Stimulated activated CD4-positive, alpha-beta T cell treated with anti-CD3 and anti-CD28 coated beads, Interleukin-1b, Interleukin-23, amount 100 ng/mL, for 1 hour (primary cell): ENCODE measurements at places on chromosomes 12 and 14.
A peak's percentile ranks its signal among the peaks of the same experiment; 100 is the strongest.

GRCh38 chr12:54988402-54989054 lies 4.0 kb upstream of the TESPA1 start:
- no peak for DNase-seq

GRCh38 chr12:64900540-64900939 lies 76.1 kb downstream of the TBC1D30 start:
- no peak for DNase-seq

DNA sequence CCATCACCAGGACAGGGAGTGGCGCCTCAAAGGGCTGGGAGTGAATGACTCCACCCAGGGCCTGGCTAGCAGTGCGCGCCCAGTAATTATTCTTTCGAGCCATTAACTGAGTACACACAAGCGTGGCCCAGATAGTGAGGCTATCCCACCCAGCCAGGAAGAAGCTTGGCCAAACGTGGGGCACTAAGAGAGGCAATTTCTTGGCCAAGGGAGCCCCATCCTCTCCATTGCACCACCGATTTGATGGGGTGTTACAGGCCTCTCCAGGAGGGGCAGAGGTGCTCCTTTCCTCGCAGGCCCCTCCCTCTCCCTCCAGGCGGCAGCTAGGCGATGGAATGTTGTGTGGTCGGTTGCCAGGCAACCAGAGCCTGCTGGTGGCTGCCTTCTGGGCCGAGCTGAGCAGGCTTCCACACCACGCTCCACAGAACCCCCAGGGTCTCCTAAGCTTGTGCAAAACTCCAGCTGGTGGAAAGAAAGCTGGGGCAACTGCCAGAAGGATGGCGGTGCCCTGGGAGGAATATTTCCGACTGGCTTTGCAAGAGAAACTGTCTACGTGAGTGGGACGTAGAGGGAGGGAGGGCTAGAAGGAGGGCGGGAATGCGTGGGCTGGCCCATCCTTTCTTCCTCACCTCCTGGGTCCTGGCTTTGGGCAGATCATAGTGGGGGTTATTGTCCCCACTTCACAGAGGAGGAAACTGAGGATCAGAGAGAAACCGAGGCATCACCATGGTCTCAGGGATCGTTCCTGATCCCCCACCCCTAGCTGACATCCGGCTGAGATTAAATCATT lies at the start of gene CFAP73:
TSS of gene CFAP73 (plus strand) at position 364 of the 790 bp plus-strand sequence. CDS start at position 498, 134 bp downstream.
- no peak for DNase-seq

DNA sequence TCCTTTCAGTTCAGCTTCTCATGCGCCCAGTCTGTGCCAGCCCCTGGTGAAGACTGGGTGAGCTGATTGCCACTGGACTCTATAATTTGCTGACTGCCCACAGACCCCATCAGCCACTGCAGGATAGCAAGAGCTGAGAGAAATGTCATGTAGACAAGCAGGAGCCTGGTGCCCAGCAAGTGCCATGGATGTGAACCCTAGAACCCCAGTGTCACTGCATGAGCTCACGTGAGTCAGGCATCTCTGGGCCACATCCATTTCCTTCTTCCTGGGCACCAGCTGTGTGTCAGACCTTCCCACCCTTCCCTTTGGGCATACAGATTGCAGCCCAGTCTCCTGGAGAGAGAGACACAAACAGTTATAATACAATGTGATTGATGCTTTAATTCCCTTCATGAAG lies 73.8 kb downstream of the NTF3 start:
- no peak for DNase-seq

- peak; percentile 50 for DNase-seq
Measured at GRCh38 chr12:122031342-122032216, 9.9 kb downstream of the BCL7A start.

GRCh38 chr12:52148464-52149181 lies 43.2 kb downstream of the KRT80 start:
- no peak for DNase-seq

GRCh38 chr12:25771041-25771440 lies 187.4 kb upstream of the RASSF8 start:
- no peak for DNase-seq

GRCh38 chr12:115794659-115795081 lies 482.8 kb downstream of the MED13L start:
- DNase-seq: no peak

GRCh38 chr12:58487255-58487654 lies 433.0 kb downstream of the LRIG3 start:
- DNase-seq: no peak

- DNase-seq: no peak
Measured at GRCh38 chr12:82242729-82243128, 115.5 kb downstream of the CCDC59 start.

GRCh38 chr14:103125098-103126070 lies 2.1 kb downstream of the TNFAIP2 start:
- DNase-seq: no peak

DNA sequence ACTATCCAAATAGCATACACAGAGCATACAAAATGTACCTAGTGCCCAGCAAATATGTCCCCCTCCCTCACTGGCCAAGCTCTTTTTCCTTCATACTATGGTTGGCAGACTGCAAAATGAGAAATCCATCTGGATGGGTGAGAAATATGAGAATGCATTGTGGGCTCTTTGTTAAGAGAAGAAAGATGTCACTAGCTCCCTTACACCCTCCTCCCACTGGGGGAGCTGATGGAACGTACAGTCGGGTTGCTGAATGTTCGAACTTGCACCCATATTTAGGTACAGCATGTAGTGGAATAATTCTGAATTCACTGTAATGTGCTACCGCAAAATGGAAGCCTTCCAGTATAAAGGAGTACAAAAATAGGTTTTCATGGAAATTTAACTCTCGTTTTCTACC lies 377.4 kb downstream of the GRIN2B start:
- DNase-seq: no peak

DNA sequence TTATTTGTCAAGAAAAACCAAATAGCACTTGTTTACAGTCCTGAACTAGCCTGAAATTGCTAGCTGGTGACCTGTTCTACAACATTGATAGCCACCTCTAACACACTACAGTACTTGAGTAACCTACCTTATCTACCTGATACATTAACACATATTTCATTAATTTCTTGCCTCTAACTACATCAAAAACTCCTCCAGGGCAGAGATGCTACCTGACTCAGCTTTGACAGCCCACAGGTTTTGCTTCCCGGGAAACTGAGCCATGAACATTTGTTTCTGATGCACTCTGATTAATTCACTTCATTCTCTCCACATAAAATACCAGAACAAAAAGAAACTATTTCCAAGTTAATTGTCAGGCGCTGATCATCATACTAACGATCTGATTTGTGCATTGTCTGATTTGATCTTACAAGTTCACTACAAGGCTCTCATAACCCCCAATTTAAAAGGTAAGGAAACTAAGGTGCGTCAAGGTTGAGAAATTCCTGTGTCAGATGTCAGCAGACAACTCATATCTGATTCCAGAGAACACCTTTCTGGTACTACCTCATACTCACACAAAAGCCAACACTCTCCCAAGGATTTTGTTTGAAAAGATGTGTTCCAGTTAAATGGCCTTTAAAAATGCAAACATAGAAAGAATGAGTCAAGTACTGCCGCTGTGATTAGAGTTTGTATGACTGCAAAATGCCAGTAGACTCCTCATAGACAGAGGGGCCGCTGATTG lies 768.7 kb downstream of the BCL11B start:
- no peak for DNase-seq

- no peak for DNase-seq
Measured at GRCh38 chr14:53814392-53814791, 142.2 kb downstream of the BMP4 start.

DNA sequence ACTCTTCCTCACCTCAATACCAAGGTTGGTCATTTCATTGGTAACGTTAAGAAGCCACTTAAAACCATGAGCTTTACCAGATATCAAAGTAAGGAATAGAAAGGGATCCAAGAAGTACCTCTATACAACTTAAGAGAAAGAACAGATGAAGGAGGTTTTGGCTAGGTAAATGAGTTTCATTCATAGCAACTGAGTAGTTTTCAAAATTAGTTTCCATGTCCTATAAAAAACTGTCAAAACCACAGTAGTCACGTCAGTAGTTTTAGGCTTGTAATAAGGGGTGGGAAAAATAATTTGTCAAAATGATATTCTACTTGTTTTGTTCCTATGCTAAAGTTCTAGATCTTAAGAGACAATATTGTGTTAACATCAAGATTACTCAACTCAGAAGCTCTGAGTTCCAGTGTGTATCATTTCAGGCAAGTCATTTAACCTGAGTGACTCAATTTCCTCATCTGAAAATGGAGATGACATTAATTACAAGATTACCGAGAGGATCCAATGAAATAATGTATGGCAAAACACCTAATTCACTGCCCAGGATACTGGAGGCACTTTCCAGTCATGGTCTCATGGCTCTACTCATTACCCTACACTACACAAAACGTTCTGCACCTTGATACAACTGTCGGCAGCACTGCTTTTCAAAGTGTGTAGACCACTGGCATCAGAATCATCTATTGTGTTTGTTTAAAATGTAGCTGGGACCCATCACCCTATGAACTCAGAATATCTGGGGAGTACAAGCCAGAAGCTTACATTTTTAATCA lies 24.1 kb upstream of the SLC6A13 start:
- DNase-seq: no peak

GRCh38 chr14:103994535-103995184 lies 52.3 kb upstream of the RD3L start:
- DNase-seq: no peak

DNA sequence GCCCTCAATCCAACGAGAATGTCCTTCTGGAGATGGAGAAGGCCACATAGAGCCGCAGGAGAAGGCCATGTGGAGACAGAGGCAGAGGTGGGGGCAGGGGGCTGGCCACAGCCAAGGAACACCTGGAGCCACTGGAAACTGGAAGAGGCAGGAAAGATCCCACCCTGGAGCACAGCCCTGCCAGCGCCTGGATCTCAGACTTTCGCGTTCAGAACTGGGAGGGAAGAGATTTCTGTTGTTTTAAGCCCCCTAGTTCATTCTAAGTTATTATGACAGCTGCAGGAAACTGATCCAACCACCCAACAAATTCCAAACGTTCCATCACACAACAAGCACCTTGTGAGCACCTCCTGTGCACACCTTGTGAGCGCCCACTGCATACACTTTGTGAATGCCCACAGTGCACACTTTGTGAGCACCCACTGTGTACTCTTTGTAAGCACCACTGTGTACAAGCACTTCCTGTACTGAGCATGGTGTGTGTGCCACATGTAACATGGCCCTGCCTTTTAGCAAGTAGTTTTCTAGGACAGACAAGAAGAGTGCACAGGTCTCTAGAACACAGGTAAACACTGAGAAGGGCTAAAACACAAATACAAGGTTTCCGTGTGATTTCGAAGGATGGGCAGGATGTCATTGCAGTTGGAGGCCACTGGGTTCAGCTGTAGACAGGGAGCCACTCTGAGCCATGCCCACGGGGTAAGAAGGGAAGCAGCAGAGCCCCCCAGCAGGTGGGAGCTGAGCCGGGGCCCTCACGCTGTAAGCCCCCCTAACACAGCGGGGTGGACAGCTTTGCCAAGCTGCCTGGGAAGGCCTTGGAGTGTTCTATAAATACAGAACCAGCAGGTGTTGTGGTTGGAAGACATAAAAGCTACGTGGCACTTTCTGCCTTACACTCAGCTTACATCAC lies 15.4 kb downstream of the RIMBP2 start:
- no peak for DNase-seq

- no peak for DNase-seq
Measured at GRCh38 chr12:47396902-47397663, 308.7 kb downstream of the RPAP3 start.

DNA sequence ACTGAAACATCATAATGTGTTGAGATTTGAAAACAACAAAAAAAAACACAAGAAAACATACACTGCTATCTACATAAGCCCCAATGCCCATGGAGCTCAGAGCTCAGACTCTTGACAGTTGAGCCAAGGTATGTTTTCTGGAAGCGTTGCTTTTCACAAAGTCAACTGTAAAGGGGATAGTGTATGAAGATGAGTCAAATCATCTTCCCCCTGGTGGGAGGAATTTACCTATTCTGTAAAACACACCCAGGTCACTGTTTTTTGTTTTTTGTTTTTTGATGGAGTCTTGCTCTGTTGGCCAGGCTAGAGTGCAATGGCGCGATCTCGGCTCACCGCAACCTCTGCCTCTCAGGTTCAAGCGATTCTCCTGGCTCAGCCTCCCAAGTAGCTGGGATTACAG lies 361.4 kb upstream of the DIO2 start:
- no peak for DNase-seq

GRCh38 chr12:122006186-122006926 lies 15.3 kb upstream of the BCL7A start:
- DNase-seq: no peak

DNA sequence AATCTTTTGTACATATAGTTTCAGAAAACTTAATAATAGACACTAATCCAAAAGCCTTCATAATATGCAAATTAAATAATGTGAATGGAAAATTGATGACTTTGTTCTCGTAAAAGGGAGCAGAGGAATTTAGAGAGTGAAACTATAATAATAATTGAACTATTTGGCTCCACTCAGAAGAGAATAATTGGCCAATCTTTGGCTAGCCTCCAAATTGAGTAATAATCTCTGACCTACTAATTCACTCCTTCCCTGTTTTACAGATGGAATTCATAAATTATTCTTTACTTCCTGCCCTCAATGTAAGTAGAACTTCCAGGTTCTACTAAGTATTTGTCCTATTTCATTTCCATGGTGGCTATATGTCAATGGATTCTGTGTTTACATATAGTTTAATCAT lies 15.8 kb downstream of the TRIM9 start:
- no peak for DNase-seq

GRCh38 chr12:104748790-104749189 lies 209.3 kb downstream of the SLC41A2 start:
- no peak for DNase-seq

DNA sequence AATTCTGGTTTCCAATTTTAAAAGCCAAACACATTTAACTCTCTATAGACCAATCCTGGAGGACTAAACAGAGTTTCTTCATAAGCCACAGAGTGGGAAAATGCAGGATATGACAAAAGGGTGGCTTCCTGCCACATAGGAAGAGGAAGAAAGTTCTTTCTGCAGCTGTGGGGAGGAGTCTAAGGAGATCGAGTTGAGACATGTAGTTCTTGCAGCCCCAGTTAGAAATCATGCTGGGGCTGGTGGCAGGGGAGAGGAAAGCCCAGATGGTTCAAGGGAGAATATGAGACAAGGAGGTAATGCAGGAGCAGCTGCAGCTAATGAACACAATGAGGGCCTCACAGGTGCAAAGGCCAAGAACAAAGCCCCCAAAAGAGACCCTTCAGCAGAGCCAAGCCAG lies 85.0 kb upstream of the ARID2 start:
- DNase-seq: no peak

DNA sequence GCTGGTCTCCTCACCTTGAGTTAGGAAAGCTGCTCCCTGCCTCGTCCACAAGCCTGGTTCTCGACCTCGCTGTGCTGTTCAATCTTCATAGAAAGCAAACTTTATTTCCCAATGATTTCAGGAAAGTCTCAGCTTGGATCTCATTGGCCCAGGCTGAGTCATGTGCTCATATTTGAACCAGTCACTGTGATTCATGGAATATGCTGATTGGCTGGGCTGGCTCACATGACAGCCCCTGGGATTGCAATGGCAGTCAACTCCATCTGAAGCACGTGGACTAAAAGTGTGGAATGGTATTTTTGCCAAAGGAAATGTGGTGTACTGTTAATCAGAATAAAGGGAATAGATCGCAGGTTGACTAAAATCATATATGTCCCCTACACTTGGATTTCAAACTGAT lies 396.6 kb downstream of the AACS start:
- DNase-seq: no peak
